Stimulated activated CD4-positive, alpha-beta T cell treated with anti-CD3 and anti-CD28 coated beads, Interleukin-12 subunit alpha, Interleukin-12 subunit beta, amount 100 ng/mL, for 48 hours (primary cell): ENCODE measurements at places on chromosomes 12 and 14.

DNA sequence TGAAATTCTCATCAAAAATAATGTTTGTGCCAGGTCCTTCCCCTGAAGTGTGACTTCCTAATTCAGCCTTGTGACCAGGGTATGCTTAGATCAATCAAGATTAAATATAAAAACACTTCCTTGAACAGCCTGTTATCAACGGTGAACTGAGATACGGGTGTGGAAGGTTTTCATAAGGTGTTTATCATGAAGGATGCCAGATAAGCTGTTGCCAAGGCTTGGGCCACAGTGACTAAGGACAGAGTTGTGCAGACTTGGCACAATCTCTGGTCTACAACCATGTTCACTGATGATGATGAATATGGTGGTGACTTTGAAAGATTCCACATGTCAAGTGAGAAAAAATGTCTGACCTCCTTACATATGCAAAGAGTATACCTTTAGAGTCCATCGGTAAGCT is 51.3 kb upstream of the LIN7A start:
- DNase-seq = no peak

DNA sequence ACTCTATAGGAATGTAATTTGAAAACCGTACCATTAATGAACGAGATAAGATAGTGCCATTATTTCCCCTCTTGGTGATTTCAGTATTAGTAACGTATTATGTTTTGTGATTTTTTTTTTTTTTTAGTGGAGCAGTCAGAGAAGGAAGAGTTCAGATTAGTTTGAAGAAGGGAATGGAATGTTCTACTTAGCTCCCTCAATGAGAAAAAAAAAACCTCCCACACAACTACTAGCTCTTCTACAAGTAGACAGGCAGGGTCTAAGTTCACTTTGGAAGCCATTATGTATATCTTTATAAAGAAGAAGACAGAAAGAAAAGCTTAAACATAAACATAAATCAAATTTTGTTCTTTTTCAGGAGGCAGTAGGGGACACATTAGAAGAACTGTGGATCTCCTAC is 27.3 kb downstream of the PNMA1 start:
- no peak for DNase-seq

DNA sequence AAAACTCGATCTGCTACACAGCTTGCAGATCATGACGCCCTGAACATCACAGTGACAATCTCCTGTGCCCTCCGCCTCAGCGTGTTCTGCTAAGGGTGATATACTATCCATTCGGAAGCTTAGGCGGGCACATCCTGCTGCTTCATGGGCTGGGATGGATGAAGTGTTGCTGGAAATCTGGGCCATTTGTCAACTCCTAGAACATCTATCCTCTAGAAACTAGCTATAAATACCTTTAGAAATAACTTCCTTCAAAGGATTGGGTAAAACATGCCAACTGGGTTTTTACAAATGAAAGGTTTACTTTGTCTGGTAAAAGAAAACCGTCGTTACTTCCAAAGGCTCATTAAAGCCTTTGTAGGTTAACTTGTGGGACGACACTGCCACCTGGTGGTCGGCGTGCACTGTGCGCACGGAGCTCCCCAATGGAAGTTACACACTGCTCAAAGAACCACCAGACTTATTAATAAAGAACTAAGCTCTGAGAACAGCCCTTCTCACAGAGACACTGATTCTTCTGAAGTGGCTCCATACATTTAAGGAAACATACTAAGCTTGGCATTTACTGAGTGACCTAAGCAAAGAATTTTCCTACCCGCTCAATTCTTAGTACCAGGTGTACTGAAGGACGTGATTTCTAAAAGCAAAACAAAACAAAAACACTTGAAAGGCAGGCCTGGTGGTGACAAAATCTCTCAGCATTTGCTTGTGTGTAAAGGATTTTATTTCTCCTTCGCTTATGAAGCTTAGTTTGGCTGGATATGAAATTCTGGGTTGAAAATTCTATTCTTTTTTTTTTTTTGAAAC is 21.6 kb upstream of the CACNA2D4 start:
- peak; percentile 73 for DNase-seq

DNA sequence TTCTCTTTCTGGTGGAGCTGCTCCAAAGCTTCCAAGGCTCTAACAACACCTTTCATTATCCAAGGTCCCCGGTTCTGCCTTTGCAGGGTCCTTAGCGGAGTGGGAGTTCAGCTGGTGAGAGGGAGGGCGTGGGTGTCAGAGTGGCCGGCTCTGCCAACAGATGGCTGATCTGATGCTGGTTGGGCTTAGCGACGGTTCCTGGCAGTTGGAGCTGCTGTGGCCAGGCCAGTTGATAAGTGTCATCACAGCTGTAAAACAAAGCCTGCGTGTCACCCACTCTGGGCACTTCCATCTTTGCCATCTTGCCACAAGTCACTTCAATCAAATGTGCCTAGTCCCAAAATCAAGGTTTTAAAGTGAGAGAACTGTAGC is 36.3 kb downstream of the RIN3 start:
- DNase-seq = no peak

- DNase-seq = no peak
These were observed 2.5 kb downstream of the SYNE2 start for GRCh38 chr14:63855281-63855680.

GRCh38 chr12:39435531-39435930 is 7.4 kb downstream of the KIF21A start:
- no peak for DNase-seq

DNA sequence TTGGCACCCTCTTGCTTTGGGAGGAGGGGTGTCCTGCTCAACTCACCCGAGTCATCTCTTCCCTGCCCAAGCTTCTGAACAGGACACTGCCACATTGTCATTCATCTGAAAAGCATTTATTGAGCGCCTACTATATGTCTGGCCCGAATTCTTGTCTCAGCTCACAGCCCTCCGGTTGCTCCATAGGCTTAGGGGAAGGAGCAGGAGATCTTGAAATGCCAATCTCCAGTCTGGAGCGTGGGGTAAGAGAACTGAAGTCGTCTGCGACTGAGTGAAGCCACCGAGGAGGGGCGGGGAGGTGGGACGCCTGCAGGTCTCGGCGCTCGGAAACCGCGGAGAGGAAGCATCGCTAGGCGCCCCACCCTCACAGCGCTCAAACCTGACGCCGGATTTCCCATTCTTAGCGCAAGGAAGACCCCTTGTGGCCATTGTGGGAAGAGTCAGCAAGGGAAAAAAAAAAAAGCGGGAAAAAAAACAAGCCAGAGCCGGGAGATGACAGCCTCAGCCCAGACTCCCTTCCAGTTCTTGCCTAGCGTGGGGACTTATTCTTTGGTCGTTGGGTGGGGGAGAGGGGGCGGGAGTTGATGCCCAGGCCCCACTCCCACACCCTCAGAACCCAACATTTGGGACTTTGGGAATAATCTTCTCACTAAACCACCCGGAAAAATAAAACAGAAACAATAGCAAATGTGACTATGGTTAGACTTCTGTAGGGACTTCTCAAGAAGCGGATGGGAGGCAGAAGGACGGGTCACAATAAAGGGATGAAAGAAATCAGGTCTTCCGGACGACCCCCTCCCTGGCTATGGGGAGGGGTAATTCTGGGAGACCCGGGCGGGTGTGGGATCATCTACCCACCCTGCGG is 28.2 kb upstream of the SMUG1 start:
- DNase-seq = peak; percentile 56

GRCh38 chr12:5391653-5392052 is 40.3 kb upstream of the NTF3 start:
- no peak for DNase-seq

DNA sequence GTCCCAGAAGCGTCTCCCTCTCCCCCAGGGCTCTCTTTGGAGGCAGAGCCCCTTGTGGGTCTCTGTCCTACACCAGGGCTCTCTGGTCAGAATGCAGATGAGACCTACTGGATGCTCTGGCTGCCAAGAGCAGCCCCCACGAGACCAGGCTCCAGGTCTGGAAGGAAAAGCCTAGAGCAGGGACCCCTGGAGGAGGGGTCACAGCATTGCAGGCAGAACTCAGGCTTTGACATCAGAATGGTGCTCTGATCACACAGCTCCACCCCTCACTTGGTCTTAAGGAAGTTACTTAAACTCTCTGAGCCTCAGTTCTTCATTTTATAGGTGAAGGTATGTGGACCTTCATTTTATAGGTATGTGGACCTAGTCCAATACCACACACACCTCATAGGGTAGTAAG is 83.1 kb downstream of the ARL6IP4 start:
- no peak for DNase-seq

GRCh38 chr14:95533391-95533821 is 1.4 kb upstream of the GLRX5 start:
- DNase-seq = no peak

DNA sequence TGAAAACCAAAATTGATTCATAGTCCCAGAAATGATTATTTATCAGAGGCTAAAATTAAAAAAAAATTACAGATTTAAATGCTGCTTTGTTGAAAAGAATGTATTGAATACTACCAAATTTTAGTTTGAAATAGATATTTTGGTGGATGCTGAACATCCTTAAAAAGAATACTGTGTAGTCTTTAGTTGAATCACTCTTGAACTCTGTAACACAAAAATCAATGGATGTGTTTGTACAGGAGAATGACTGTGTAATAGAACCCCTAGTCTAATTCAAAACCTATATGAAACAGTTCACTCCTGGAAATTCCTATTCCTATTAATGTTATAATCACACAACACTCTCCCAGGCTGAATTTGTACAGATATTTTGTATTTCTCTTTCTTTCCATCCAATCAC is 1.5 kb upstream of the TSPAN8 start:
- DNase-seq = no peak

GRCh38 chr14:46819117-46819516 is 167.5 kb upstream of the RPL10L start:
- no peak for DNase-seq

GRCh38 chr12:67710582-67710981 is 62.0 kb downstream of the DYRK2 start:
- no peak for DNase-seq

DNA sequence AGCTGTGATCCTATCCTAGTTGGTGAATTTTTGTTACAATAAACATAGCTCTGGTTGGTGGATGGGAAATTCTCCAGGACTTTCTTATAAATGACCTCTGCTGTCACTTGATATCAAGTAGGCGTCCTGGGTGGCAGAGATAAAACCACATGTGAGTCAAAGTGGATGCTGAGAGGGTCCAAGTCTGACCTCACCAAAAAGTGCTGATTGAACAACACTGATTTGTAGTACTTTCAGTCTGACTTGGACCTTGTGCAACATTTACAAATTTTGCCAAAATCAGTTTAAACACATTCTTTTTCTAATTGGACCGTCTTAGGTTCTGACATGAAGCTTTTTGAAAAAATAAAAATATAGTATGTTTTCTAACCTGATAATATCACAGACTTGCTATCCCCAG is 585.6 kb downstream of the GALC start:
- no peak for DNase-seq

GRCh38 chr12:89251342-89252271 is 100.7 kb downstream of the DUSP6 start:
- no peak for DNase-seq

DNA sequence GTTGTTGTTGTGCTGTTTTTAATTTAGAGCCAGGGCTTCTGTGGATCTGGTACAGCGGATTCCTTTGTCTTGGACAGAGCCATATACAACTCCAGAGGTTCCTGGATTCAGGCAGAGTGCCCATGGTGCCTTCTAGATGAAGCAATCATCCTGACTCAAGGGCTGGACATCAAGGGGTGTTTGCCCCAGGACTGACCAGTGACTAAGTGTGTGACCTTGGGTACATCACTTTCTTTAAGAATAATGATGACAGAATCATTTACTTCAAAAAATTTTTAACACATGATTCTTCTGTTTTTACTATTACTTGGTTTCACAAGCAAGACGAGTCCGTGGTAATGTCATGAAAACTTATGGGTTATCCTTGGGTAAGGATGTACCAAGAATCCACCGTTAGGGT is 397.3 kb downstream of the ZFP36L1 start:
- no peak for DNase-seq

- no peak for DNase-seq
These were observed 22.7 kb upstream of the LTA4H start for GRCh38 chr12:96057986-96058553.

DNA sequence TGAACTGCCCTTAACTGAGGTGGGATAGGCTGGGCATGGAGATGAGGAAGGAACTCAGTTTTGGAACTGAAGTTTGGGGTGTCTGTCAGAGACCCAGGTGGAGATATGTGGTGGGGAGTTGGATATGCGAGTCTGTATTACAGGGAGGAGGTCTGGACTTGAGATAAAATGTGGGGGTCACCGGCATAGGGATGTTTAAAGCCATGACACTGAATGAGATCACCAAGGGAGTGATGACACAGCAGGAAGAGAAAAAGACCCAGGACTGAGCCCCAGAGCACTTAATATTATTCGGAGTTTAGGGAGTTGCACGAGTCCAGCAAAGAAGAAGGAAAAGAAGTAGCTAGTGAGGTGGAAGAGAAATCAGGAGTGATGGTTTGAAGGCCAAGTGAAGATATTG is 4.0 kb upstream of the OASL start:
- no peak for DNase-seq

DNA sequence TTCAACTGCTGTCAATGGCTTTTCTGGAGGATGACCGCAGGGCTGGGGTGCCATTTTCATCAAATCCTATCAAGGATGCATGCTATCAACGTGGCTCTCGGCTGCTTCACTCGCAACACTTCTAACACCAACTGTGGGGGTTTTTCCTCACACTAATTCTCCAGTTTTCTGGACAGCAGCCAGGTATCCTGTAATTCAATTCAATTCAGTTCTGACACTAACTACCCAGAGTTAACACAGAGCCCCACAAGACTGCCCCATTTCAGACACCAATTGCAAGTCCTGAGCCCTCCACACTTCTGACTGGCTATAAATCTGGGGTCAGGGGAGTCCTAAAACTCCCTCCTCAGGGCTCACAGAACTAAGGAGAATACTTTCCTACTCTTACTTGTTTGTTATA is 55.3 kb upstream of the TMCC3 start:
- no peak for DNase-seq
